ENCODE measurements at places on chromosomes 6 and 20. TPM values are rescaled to one million over a fixed set of nuclear protein-coding genes. Genes with fewer than 3 reads are reported as not detected.

Gene SLC4A11
- 1.3 TPM for total RNA-seq

- no peak for DNase-seq
Measured at GRCh38 chr6:163333701-163334663, 80.5 kb upstream of the QKI start.

DNA sequence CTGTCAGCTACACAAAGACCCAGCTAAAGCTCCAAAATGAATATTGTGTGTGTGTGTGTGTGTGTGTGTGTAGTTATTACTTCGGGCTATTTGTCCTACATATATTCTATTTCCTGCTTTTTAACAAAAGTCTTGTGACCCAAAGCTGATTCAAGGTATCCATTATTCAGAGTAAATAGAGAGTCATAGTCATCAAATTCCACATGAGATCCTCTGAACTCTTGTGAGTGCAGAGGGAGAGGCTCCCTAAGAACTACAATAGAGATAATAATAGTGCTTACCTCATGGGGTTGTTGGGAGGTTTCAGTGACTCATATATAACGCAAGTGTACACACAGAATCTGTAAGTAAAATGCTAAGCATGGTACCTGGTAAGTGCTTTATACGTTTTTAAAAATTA, 95.6 kb upstream of the SHLD1 start:
- DNase-seq = peak; percentile 8

DNA sequence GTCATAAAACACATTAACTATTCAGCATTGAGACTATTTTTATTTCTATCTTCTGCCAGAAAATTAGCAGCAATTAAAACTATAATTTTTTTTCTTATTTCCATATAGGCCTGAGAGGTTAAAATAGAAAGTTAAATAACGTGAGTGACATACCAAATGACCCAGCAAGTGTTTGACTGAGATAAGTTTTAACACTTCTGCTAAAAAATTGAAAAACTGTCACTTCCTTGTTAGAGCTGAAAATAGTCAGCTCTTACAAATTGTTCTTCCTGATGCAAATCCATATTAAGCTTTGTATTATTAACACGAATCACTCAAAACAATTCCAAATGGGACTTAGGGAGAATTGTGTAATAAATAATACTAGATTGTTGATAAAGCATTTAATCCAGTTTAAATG, 26.5 kb upstream of the STX11 start:
- no peak for DNase-seq

DNA sequence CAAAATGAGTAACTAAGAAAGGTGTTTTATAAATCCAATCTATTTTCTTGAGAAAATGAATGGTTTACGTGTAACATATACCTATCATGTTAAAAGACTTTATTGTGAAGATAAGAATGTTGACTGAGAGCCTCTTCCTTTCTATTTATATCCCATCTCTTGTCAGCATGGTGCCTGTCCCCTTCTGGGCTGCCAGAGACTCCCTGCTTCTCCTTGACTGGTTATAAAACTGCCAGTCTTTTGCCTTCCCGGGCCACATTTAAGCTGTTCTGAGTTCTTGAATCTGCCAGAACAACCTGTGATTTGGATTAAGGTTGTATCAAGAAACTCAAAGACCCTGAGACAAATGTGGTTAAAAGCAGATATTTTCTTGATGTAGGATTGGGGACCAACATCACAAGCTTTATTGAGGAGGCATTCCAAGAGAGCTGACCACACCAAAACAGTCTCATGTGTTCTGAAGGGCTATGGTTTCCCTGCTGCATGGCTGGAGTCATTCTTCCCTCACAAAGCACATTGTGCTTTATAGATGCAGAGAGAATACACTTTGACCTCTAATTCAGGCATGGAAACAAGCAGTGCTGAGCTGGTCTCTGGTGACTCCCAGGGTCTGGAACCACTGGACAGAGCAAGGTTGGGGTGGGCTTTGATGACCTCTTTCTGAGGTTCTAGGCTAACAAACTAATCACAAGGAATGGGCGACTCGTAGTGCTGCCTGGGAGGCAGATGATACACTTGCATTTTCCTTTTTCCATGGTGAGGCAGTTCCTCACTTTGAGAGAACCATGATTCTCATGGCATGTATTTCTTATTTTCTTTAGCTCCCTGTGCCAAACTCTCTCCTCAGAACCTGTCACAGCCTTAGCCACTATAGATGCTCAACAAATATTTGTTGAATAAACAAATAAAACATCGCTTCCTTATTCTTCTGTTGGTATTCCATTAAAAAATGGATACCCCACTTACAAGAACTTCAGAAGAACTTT, 205.0 kb upstream of the PREP start:
- DNase-seq = peak; percentile 22

Gene B3GALT4
- total RNA-seq = 10.6 TPM

Gene OTOR
- not detected for total RNA-seq

- DNase-seq = no peak
Measured at GRCh38 chr20:39646874-39647413, 684.8 kb downstream of the DHX35 start.

DNA sequence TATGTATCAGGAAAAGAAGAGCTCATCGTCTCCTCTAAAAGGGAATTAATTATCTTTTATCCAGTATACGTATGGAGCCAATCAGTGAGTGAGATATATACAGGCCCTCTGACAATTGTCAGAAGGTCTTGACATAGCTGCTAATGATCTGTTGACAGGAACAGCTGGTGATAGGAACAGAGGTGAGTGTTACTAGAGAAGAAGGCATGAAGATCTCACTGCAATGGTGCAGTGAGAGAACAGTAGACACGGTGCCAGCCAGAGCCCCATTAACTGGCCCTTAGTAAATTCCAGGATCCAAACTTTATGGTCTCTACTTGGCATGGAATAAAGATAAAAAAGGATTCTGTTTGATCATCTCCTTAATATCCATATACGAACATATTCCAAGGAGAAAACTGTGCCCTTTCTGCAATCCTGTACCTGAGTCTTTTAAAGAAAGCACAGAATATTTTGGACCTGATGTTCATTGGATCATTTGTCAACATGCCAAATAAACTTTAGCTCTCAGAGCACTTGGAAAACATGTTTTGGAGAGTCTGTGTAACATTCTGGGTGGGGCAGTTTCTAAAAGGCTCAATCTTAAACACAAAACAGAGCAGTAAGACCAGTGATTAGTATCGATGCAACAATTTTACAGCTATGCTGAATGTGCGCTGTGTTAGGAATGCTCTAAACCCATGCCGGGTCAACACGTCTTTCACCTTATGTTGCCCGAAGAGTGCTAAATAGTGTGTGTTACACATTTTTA, 135.8 kb upstream of the CITED2 start:
- DNase-seq = no peak

DNA sequence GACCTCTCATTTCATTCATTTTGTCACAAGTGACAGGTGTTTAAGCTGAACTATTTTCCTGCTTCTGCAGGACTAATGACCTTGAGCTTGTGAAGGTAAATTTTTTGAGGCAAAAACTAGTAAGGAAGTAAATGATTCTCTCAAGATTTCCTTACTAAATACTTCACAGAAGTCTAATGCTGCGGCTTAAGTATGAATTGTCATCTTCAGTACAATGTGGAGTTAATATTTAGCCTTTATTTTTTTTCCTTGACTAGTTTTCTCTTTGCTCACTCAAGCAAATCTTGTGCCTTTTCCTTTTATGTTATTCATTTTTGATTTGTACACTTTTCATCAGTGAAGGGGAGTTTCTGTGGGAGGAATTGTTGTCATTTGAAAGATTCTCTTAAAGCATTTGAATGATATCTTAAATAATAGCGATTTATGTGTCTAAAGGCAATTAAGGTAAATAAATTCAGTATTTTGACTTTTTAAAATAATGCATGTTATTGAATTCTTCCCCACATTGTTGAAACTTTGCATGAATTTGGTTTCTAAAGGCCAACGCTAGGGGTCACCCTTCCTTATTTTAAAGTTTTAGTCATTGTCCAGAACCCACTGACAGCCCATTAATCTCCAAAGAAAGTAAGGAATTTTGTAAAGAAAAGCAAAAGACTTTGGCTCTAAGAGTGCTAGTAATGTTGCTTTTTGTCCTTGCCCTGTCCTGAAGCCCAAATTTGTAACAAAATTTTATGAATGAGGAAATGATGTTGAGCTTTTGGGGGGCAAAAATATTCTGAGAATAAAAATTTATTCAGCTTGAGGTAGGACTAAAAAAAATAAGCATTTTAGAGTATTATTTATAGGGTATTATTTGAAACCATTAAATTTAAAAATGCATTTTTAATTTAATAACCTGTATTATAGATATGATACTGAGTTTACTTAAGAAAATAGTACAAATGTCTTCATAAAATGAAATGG, 157.4 kb upstream of the LAMA2 start:
- DNase-seq = peak; percentile 68

GRCh38 chr6:13729891-13730290, 18.3 kb upstream of the RANBP9 start:
- DNase-seq = no peak

Gene PRRC2A
- total RNA-seq = 172 TPM

GRCh38 chr6:22789315-22789714, 219.9 kb downstream of the HDGFL1 start:
- DNase-seq = no peak

GRCh38 chr6:44388887-44389286, 1.4 kb downstream of the CDC5L start:
- no peak for DNase-seq

GRCh38 chr6:82875573-82876185, 190.0 kb downstream of the UBE3D start:
- peak; percentile 52 for DNase-seq

Gene HSPA12B
- total RNA-seq = not detected

Gene IL20RA
- 16.7 TPM for total RNA-seq

- no peak for DNase-seq
Measured at GRCh38 chr6:24692003-24692402, 25.1 kb downstream of the ACOT13 start.

Gene ZNF831
- total RNA-seq = not detected

DNA sequence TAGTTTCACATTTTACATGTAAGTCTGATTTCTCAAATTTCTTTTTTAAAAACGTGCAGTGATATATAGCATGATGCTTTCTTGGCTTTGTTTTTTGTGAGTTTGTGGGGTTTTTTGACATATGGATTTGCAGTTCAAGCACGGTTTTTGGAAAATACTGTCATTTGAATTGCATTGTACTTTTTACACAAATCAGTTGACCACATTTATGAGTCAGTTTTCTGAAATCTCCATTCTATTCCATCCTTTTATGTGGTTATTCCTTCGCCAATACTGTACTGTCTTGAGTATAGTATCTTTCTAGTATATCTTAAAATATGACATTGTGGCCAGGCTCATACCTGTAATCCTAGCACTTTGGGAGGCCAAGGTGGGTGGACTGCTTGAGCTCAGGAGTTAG, 890.0 kb upstream of the CITED2 start:
- no peak for DNase-seq

Gene NDUFAF4
- total RNA-seq = 10.3 TPM

All from HT-29 (cell line).